RWPE2 (cell line): ENCODE measurements at places on chromosomes 5 and 9.
A peak's percentile ranks its signal among the peaks of the same experiment; 100 is the strongest.

GRCh38 chr9:8649807-8650206 is 850.2 kb upstream of the DMAC1 start:
- no peak for DNase-seq
- no peak overlapping the region for H3K27ac ChIP-seq
- no peaks in the 10 kb centered on the region for H3K4me1 ChIP-seq
- no peaks in the 10 kb centered on the region for H3K36me3 ChIP-seq
- no peaks in the 10 kb centered on the region for H3K27me3 ChIP-seq

GRCh38 chr9:103410059-103410458 is 414.9 kb downstream of the CYLC2 start:
- H3K4me1 ChIP-seq = no peaks in the 10 kb centered on the region
- H3K4me3 ChIP-seq = no peak overlapping the region
- H3K27me3 ChIP-seq = no peaks in the 10 kb centered on the region
- no peak overlapping the region for H3K27ac ChIP-seq
- H3K36me3 ChIP-seq = no peaks in the 10 kb centered on the region

DNA sequence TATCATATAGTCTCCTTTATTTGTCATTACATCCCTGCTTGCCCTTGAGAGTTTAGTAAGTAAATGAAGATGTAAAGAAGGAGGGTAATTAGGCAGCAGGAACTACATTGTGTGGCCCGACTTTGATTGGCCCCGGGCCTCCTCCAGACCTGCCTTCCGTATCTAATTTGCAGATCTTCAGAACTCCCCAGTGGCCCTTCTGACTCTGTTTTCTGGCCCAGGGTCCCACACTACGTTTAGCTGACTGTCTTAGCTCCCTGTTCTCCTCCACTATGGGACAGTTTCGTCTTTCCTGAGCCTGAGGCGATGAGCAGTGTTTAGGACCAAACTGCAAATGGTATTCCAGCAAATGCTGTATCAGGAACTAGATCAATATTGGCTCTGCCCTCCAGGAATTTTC is 21.6 kb upstream of the CTSL start:
- DNase-seq = no peak
- no peak overlapping the region for H3K27ac ChIP-seq
- H3K27me3 ChIP-seq = no peaks in the 10 kb centered on the region
- peaks cover 13% of the 10 kb centered on the region for H3K4me1 ChIP-seq

DNA sequence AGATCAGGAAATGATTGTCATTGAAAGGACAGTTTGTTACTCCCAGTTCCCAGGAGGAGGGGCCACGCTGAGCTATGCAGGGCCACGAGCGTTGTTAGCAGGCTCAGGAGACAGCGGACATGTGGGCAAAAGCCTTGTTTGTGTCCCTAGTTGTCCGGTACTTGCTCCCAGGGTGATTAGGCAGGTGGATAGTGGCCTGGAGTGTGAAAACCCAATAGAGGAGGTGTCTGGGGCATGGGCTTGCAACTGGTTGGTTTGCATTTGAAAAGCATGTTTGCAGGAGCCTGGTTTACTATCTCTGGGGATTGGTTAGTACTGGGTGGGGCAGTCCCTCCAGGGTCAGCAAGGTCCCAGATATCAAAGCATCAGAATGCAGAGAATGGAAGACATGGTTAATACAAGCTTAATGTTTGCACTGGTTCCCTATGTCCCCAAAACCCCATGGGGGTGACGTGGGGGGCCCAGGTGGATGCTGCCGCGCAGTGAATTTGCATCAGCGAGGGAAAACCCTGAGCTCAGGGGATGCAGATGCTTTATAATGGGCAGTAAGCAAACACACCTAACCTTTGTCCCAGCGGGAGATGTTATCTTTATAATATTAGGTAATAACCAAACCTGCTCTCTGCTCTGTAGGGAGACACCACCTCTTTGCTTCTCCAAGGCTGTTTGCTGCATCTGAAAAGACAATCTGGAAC is 39.7 kb downstream of the ROPN1L start:
- H3K27ac ChIP-seq = no peak overlapping the region
- H3K4me1 ChIP-seq = peaks cover 16% of the 10 kb centered on the region
- H3K27me3 ChIP-seq = no peaks in the 10 kb centered on the region
- H3K4me3 ChIP-seq = no peak overlapping the region

GRCh38 chr5:91277093-91277626 is 106.0 kb downstream of the ARRDC3 start:
- H3K27me3 ChIP-seq = no peaks in the 10 kb centered on the region
- peaks cover 13% of the 10 kb centered on the region for H3K4me1 ChIP-seq
- no peak overlapping the region for H3K4me3 ChIP-seq

DNA sequence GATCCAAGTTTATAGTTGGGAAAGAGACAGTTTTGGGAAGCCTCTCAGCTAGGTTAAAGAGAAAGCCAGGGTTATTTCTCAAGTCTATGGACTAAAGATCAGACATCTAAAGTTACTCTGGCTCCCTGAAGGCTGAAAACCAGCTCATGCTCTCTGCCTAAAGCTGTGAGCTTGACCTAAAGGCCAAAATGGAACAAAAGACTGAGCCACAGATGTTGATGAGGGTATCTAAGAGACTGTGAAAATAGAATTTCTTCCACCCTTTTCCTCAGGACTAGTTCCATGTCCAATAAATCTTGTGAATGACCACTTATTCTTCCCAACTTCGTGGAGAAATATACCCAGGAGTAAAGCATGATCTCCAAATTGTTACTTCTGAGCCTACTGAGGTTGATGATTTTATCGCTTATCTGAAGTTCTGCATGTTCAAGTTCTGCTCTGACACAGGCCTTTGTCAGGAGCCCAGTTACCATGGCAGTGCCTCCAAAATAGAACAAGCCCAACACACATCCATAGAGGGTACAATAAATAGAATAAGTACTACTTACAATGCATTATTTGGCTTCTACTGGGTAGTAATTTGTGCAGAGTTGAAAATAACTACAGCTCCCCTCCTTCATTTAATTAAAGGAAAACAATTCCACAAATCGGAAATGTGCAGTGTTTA is 373.6 kb downstream of the NTRK2 start:
- H3K36me3 ChIP-seq = no peaks in the 10 kb centered on the region
- no peak for DNase-seq
- no peaks in the 10 kb centered on the region for H3K27me3 ChIP-seq
- no peak overlapping the region for H3K4me3 ChIP-seq
- no peaks in the 10 kb centered on the region for H3K4me1 ChIP-seq

DNA sequence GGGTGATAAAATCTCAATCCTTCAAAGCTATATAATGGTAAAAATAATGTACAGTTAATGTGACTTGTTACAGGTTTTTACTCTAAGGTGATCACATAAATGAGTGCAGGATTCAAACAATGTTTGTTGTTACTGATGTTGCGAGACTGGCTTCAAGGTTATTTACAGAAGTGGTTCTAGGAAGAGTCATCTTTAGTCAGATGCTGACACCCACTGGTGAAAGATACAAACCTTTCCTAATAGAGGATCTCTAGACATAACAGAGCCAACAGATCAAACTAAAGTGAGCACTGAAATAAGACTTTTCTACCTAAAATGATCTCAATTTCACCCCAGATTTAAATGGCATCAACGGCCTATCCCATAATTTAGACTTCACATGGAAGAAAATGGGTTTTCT is 20.2 kb downstream of the ARSB start:
- no peak overlapping the region for H3K4me3 ChIP-seq
- DNase-seq = no peak
- H3K27me3 ChIP-seq = no peaks in the 10 kb centered on the region
- H3K4me1 ChIP-seq = no peaks in the 10 kb centered on the region
- H3K36me3 ChIP-seq = no peaks in the 10 kb centered on the region

- H3K4me1 ChIP-seq = no peaks in the 10 kb centered on the region
- no peak for DNase-seq
- H3K4me3 ChIP-seq = no peak overlapping the region
Observed at GRCh38 chr5:76325326-76325725, 77.8 kb upstream of the IQGAP2 start.

DNA sequence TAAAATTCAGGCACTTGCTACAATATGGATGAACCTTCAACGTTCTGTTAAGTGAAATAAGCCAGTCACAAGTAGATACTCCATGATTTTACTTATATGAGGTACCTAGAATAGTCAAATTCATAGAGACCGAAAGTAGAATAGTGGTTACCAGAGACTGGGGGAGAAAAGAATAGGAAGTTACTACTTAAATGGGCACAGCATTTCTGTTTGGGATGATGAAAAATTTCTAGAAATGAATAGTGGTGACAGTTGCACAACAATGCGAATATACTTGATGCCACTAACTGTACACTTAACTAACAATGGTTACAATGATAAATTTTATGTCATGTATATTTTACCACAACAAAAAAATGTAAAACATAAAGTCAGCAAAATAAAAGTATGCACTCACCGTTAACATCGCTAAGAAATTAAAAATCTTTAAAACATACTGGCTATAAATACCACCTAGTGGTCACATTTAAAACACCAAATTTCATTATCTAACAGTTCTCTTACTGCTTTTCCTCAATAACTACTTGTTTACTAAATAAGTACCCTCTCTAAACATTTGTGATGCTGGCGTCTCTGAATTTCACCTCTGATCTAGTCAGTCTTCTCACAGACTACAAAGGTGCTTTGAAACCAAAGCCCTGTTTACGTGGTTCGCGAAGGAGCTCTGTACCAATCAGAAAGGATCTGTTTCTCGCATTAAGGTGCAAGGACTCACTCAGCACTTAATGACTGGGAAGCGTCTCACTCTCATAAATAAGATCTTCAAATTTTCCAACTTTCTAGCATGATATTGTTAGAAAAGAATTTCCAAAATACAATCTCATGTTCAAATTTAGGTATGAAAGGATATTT is 22.7 kb downstream of the KIF3A start:
- no peak overlapping the region for H3K27ac ChIP-seq
- no peaks in the 10 kb centered on the region for H3K27me3 ChIP-seq
- DNase-seq = no peak

DNA sequence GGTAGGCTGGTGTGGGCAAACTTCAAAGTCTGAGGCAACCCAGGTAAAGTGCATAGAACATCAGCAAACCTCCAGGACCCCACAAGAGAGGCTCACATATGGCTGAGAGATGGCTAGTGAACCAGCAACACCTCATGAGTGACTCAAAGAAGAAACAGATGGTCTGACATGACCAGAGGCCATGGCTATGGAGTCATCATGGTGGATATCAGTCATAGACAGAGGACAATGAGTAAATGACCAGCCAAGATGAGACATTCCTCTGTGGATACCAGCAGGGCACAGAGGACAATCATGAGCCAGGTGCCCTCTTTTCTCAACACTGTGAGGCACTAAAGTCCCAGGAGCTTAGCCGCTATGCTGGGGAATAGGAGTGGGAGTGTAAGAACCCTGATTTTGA is 180.8 kb downstream of the RASEF start:
- no peak overlapping the region for H3K4me3 ChIP-seq
- no peaks in the 10 kb centered on the region for H3K36me3 ChIP-seq
- H3K27ac ChIP-seq = peak overlapping the region; percentile 55
- no peak for DNase-seq
- H3K27me3 ChIP-seq = no peaks in the 10 kb centered on the region

GRCh38 chr9:97853056-97853843 is at the start of gene FOXE1:
Gene FOXE1, plus strand, starts transcription at chr9:97853226. Its CDS starts 689 bp downstream, at chr9:97853915.
- no peaks in the 10 kb centered on the region for H3K4me1 ChIP-seq
- H3K36me3 ChIP-seq = no peaks in the 10 kb centered on the region
- peaks cover 31% of the 10 kb centered on the region for H3K27me3 ChIP-seq
- peak within 1 kb of the TSS; percentile 15 for H3K27ac ChIP-seq
- DNase-seq = no peak

DNA sequence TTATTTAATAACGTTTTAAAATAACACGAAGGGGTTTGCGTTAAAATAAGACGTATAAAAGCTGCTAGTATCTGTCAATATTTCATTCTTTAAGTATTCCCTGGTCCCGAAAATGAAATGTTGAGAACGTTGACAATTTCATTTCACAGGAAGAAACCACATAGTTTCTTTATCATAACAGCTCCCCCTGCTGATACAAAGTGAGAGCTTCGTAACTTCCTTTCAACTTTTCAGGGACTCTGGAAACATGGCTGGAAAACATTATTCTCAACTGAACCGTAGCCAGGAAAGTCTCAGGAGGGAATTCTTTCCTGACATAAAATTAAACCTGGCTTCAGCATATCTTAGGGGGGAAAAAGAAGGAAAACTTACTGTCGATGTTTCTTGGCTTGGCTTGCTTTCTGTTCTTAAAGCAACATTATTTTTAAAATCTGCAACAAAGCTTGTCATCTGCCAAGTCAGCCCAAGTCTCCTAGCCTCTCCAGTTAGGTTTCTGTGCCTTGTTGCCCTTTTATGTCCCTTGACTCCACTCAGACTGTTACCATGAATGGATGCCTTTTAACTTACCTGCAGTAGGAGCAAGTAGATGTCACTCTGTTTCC is 122.9 kb upstream of the DAB2 start:
- H3K36me3 ChIP-seq = no peaks in the 10 kb centered on the region
- no peaks in the 10 kb centered on the region for H3K27me3 ChIP-seq
- H3K4me1 ChIP-seq = no peaks in the 10 kb centered on the region
- H3K4me3 ChIP-seq = no peak overlapping the region

DNA sequence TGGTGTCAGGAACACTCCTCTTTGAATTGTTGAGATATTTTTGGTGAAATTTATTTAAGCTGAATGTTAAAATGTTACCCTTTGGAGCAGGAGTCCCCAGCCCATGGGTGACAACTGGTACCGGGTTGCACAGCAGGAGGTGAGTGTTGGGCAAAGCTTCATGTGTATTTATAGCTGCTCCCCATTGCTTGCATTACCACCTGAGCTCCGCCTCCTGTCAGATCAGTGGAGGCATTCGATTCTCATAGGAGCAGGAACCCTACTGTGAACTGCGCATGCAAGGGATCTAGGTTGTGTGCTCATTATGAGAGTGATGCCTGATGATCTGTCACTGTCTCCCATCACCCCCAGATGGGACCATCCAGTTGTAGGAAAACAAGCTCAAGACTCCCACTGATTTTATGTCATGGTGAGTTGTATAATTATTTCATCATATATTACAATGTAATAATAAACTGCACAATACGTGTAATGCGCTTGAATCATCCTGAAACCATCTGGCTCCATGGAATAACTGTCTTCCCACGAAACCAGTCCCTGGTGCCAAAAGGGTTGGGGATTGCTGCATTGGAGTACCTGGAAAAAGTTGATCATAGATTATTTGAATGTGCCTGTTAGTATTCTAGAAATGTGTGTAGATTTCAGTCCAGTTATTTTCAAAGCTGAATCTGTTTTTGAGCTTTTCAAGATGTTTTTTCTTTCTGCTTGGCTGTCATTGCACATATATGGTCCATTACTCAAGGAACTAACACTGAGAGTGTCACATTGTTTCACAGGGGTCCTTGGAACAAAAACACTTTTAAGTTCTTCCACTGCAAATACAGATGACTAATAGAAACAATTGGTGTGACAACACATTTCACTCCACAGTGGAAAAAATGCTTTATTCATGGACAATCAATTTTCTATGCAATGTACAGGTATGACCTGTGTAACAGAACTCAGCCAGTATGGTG is 104.6 kb upstream of the TNFAIP8 start:
- H3K4me3 ChIP-seq = no peak overlapping the region
- H3K27me3 ChIP-seq = no peaks in the 10 kb centered on the region
- DNase-seq = no peak
- H3K27ac ChIP-seq = no peak overlapping the region

DNA sequence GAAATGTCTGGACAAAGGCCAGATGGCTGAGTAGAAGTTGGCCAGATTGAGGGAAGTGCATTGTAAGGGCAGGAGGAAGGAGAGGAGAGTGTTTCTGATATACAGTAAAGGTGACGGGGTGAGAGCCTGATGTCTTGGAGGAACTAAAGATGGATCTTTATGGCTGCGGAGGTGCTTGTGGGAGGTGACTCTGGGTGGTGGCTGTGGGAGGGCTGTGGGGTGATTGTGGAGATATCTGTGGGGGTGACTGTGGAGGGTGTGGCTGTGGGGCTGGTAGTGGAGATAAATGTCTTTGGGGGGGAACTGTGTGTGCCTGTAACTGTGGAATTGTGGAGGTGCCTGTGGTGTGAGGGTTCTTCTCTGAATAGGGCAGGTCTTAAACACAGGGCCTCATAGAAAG is 121.4 kb downstream of the CMYA5 start:
- H3K27ac ChIP-seq = no peak overlapping the region
- no peak for DNase-seq
- H3K4me3 ChIP-seq = no peak overlapping the region
- no peaks in the 10 kb centered on the region for H3K36me3 ChIP-seq
- no peaks in the 10 kb centered on the region for H3K4me1 ChIP-seq
